ENCODE measurements at places on chromosomes 4 and X.
A peak's percentile ranks its signal among the peaks of the same experiment; 100 is the strongest.

- DNase-seq, result peak; percentile 63
These were observed at the start of gene SLC10A7 for GRCh38 chr4:146521541-146522097. Gene SLC10A7 (minus strand): TSS chr4:146521940. CDS start chr4:146521717, 223 bp downstream.

DNA sequence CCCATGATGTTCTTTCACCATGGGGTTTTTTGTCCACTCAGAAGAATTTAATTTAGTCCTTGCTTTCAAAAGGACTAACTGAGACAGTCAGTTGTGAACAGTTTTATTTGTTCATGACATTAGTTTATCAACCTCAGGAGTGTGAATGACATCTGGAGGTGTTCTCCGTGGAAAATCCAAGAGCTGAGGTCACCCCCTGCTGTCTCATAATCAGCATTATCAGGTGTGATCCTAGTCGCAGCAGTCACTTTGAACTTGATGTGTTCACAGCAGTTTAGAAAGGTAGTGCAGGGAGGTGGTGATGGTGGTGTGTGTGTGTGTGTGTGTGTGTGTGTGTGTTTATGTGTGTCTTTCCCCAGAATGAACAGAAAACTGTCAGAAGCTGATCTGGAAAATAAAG, 1760.8 kb upstream of the PCDH10 start:
- no peak for DNase-seq

DNA sequence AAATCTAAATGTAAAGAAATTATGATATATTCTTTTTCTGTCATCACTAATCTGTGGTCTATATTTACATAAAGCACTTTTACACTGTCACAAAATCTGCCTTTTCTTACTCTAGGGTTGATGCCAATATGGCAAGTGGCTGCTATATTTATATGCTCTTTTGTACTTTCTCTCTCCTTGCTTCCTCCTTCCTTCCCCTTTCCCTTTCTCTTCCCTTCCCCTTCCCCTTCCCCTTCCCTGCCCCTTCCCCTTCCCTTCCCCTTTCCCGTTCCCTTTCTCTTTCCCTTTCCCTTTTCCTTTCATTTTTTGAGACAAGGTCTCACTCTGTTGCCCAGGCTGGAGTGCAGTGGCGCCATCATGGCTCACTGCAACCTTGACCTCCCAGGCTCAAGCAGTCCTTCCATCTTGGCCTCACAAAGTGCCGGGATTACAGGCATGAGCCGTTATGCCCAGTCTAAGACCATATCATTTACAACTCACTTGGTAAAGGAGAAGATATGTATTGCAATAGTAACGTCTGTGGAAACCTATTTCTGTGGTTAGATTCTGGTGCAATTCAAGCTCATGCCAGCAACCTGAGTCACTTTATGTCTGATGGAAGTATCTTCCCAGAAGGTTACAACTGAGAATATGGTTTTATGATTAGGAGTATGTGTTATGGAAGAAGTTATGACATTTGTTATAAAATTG, 13.9 kb upstream of the PLAC8 start:
- no peak for DNase-seq

GRCh38 chr4:38664706-38665401, 855 bp downstream of the KLF3 start:
- DNase-seq, result peak; percentile 81

DNA sequence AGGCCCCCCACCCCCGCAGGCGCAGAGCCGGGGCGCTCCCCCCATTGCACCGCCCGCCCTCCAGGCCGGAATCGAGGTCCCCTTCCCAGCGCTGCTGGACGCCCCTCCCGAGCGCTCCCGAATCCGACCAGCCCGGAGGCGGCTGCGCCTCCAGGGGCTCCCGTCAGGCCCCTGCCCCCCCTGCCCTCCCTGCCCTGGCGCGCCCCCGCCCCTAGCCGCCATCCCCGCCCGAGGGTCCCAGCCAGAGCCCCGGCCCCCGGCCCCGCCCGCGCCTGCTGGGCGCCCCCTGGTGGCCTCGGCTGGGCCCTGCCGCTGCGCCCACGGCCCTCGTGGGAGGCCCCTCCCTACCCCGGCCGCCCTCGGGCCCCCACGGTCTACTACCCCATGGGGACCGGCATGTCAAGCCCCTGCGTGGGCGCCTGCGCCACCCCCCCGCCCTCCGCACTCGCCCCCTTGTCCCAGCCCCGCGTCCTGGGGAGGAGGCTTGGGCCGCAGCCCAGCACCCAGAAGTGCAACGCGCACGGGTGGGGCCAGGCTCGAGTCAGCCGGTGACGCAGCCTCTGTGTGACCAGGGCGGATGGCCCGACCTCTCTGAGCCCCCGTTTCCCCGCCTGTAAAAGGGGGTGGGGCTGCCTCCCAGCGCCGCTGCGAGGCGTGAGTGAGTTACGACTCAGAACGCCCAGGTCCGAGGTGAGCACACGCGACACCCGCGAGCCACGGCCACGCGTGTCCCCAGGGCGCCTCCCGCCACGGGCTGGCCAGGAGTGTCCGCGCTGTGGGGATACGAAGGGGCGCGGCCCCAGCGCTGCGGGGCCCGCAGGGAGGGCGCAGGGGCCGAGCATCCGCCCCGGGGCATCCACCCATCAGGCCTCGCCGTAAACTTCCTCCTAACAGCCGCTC, 104.9 kb downstream of the FAM53A start:
- DNase-seq, result peak; percentile 88

- no peak for DNase-seq
These were observed 18.7 kb downstream of the FAM184B start for GRCh38 chr4:17762726-17763125.

DNA sequence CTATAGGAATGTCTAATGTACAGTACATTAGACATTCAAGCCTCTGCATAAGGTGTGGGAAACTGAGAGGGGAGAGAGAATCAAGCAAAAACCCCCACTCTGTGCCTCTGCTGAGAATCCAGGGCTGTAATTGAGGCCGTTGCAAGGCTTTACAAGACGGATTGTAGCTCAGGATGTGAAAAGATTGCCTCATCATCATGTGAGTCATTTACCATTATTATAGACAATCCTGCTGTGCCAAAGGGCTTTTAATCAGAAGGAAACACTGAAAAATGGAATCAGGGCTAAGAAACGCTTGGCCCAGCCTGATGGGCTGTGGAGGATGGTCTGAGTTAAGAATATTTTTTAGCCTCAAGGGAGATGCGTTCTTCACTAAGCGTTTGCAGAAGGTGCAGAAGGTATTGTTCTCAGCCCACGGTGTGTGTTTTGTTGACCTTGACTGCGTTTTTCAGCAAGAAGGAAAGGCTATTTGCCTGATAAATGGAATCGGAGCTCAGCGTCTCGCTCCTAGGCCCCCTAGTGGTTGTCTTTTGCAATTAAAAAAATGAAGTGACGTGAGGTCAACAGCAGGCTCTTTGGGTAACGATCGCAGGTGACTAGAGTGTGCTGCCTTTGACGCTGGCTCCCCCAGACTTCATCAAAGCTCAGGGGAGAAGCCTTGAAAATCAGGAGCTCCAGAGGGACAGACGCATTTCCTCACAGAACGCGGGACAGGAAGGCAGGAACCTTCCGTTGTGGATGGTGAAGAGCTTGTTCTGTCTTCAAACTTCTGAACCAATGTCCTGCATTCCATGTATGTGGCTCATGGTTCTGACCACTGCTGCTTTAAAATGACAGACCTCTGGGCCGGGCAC, 18.1 kb upstream of the CHRNA9 start:
- peak; percentile 71 for DNase-seq

DNA sequence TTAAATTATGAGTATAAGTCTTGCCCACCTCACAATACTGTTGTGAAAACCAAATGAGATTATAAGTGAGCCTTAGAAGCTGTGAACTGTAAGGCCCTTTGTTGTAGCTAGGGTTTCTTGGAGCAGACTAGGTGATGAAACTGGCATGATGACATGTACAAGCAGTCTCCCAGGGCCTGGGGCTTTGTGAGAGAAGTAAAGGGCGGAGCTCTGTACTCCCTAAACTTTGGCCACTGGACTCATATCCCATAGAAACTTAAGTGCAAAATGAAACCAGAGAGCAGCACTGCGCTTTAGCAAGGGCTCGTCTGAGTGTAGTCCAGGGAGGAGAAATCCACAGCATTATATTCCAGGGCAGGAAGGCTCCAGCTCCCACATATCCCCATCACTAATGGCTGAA, 385.6 kb upstream of the FGF16 start:
- DNase-seq, result no peak

DNA sequence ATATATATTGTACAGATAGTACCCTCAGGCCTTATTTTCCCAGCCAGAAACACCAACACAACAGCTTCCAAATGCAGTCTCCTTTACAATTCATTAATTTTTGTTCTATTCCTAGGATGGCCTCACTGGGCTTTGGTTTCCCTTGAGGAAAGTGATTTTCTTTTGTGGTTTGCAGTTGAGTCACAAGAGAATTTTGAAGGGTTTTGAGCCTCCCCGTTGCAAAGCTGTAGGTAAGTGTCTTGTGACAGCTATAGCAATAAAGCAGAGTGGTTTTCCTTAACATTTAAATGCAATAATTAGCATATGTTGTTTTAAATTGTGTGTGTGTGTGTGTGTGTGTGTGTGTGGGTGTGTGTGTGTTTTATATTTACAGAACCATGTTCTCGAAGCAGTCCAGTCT, 54.1 kb upstream of the WDR17 start:
- DNase-seq, result no peak
